Stimulated activated CD4-positive, alpha-beta T cell treated with anti-CD3 and anti-CD28 coated beads, TNF-alpha, amount 100 ng/mL, for 48 hours (primary cell): ENCODE measurements at places on chromosomes 7 and 10.

DNA sequence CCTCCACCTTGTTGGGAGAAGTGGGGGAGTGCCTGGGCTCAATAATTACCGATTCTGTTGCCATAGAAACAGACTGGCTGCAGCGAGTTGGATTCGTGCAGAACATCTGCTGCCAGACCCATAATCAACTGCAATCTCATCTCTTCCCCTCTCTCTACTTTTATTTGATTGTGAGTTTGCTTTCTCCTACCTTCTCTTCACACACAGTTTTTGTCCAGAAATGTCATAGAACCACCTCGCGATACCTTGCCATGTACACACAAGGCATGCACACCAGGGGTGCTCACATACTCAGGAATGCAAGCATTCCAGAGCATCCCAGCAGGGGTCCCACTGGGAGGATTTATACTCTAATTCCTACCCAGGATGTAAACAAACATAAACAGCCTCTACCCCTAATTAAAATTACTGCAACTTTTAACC, 262.2 kb upstream of the AOAH start:
- DNase-seq = no peak

DNA sequence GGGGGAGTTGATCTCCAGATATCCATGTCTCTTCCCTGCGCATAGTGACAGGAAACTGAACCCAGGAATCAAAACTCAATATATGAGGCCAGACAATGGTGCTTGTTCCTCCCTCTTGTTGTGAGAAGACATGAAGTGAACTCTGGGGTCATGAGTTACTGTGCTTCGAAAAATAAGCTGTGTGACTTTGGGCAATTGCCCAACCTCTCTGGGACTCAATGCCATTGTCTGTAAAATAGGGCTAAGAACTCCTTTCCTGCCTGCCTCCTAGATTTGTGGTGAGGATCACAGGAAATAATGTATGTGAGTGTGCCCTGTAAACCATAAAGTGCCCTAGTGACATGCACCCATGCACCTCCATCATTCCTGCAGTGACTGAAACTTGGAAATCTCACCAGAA, 48.4 kb downstream of the SYPL1 start:
- DNase-seq = no peak

GRCh38 chr10:15814565-15814964, 45.7 kb downstream of the MINDY3 start:
- DNase-seq = no peak

DNA sequence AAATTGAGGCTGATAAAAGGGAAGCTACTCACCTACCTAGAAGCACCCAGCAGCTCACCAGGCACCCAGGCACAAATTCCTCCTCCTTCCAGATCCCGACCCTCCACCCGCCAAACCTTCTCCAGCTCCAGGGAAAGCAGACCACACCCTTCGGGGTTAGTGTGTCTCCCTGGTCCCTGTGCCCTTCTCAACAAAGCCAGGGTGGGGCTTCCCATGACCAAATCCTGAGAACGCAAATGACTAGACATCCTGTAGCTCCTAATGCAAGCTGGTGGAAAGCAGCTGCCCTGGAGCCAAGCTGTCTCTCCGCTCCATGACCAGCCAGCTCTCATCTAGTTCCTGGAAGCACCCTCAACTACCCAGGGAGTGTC, 4.4 kb downstream of the TBX20 start:
- no peak for DNase-seq

GRCh38 chr7:45160417-45160881, 2.9 kb downstream of the RAMP3 start:
- DNase-seq = no peak

DNA sequence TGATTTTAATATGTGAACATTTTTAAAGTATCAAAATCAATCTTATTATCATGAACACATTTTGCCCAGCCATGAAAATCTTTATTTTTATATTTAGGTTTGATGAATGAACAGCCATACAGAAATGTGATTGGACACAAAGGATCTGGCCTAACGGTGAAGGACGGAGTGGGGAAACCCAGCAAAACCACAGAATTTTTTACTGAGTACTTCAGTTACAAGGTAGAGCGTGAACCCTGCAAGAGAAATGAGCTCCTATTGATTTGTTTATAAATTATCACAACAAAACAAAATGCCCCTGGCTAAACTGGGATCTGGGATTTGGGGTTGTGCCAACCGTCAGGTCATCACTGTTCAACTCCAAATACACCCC, 118.8 kb downstream of the JAZF1 start:
- DNase-seq = no peak

GRCh38 chr7:2530071-2530987, 10.8 kb downstream of the LFNG start:
- DNase-seq = no peak

GRCh38 chr7:38584443-38585210, 46.5 kb downstream of the AMPH start:
- DNase-seq = no peak

DNA sequence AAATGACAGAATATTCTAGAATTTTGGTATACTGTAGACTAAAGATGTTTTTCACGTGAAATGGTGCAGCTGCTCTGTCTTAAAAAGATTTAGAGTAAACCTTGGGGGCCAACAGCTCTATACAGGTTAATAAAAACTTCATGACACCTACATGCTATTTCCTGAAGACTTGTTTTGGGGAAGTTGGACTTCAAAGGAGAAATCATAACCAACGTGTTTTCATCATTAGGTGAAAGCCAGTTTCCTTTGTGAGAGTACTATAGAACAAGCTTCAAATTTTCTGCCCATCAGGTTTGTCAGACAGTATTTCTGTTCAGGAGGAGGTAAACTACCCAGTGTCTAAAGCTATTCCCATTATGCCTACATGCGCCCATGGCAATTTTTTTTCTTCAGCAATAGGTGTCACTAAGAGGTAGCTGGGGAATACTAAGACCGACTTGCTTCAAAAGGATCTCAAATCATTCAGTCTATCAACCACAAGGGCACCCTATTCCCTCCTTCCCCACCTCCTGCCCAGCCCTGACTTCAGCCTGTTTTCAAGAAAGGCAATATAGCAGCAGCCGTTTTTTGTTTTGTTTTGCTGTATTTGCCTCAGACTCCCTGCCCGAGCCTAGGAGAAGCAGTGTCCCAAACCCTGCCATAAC, 237.3 kb upstream of the SP8 start:
- no peak for DNase-seq

GRCh38 chr10:32995751-32996150, 37.7 kb upstream of the ITGB1 start:
- no peak for DNase-seq

DNA sequence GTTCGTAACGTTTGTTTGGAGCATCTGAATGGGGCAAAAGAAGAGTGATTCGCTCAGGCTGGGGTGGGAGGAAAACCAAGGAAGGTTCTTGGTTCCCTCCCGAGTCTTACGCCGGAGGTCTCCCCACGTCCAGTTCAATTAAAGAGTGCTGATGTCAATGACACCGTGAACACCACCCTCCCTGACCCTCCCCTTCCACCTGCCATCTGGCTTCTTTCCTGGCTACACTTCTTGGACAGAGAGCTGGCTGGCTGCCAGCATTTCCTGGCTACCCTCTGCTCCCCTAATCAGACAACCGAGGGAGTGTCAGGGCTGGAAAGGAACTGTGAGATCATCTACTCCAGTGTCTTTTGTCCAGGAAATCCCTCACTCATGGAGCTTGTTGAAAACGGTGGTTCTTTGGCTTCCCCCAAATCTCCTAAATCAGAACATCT, 24.1 kb upstream of the FFAR4 start:
- no peak for DNase-seq

DNA sequence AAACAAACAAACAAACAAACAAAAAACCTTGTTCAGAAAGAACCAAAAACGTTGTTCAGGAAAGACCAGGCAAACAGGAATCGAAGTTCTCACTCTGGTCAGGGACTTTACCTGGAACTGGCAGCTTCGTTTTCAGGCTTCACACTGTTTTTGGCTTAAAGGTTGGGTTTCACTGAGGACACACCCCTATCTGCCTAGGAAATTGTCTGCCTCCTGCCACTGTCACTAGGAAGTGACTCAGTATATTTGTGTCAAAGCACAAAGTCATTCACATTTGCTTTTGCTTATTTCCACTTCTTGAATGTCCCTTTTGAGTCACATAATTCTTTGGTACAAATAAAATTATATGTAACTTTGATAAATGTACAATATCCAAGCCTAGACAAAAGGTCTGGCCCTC, 37.9 kb downstream of the PNLIPRP3 start:
- no peak for DNase-seq

DNA sequence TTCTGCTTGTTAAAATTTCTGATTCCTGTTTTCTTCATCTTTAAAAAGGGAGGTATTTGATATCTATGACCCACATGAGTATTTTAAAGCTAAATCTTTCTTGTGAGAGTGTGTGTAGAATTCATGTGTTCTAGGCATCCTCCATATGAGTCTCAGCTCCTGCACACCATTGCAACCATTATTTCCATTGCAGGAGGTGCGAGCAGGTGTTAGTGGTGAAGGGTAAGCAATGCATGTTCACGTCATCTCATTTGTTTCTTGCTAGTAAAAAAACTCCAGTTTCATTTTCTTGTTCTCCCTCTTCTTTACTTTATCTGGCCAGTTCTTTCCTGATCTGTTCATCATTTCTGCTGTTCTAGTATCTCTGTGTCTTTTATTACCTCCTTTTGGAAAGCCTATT, 100.5 kb downstream of the ADRA2A start:
- no peak for DNase-seq

DNA sequence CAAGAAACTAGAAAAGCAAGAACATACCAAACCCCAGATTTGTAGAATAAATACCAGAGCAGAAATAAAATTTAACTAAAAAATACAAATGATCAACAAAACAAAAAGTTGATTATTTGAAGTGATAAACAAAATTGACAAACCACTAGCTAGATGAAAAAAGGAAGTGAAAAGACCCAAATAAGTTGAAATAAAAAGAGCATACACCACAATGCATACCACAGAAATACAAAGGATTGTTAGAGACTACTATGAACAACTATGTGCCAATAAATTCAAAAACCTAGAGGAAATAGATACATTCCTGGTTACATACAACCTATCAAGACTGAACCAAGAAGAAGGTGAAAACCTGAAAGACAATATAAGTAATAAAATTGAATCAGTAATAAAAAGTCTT, 333.4 kb downstream of the SH2D4B start:
- no peak for DNase-seq

DNA sequence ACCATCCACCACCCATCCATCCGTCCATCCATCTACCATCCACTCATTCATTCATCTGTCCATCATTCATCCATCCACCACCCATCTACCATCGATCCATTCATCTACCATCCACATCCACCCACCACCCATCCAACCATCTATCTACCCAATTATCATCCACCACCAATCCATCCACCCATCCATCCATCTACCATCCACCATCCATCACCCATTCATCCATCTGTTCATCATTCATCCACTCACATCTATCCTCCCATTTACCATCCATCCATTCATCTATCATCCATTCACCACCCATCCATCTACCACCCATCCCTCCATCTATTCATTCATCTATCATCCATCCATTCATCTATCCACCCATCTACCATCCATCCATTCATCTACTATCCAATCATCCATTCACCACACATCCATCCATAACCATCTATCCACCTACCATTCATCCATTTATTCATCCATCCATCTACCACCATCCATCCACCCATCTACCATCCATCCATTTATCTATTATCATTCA, 188.8 kb downstream of the JCAD start:
- DNase-seq = no peak
